ENCODE measurements at places on chromosomes 4 and X.

- DNase-seq, result no peak
These were observed 120.6 kb upstream of the NUDT6 start for GRCh38 chr4:123043013-123043412.

- DNase-seq, result no peak
These were observed 108.1 kb upstream of the IQCM start for GRCh38 chr4:149923736-149924135.

DNA sequence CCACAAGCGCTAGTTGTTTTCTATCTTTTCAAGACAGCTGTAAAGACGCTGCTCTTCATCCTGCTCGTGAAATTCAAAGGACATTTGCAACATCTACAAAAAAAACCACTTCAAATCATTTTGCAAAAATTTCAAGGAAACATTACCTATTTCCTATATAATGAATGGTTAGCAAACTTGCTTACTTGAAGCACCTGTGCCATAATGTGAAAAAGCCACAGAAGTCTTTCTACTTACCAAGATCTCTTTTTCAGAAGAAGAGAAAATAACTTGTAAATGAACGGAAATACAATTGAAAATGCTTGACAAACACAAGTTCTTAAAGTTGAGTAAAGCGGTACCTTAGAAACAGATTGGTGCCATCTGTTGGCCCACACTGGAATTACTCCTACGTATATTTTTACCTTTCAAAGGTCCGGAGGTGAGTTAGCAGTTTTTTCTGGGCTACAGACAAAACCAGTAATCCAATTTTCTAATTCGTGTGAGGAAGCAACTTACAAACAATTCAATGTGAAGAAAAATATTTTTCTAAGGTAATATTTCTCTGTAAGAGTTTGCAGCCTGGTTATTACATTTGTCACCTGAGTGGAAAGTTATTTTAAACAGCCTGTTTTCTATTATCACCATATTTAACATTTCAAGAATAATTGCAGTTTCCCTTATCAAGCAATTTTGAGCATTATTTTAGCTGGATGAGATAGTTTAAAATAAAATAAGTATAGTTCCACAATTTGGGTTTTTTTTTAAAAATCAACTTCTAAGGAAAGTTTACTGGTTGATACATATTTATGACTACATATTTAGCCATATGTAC, at the start of gene TLR6:
Gene TLR6, minus strand, starts transcription at position 294 of the 814 bp plus-strand sequence. CDS start 27,344 bp downstream, outside the sequence.
- DNase-seq, result peak; percentile 25

DNA sequence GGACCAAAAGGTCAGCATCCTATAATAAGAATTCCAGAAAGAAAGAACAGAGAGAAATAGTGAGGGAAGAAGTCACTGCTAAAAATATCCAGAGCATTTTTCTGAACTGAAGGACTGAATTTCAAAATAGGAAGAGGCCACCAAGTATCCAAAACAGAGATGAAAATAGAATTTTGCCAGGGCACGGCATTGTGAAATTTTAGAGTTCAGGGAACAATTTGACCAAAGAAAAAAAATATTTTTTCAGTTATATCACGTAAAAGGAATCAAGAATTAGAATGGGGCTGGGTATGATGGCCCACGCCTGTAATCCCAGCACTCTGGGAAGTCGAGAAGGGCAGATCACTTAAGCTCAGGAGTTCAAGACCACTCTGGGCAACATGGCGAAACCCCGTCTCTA, 65.4 kb downstream of the FGFBP1 start:
- no peak for DNase-seq

DNA sequence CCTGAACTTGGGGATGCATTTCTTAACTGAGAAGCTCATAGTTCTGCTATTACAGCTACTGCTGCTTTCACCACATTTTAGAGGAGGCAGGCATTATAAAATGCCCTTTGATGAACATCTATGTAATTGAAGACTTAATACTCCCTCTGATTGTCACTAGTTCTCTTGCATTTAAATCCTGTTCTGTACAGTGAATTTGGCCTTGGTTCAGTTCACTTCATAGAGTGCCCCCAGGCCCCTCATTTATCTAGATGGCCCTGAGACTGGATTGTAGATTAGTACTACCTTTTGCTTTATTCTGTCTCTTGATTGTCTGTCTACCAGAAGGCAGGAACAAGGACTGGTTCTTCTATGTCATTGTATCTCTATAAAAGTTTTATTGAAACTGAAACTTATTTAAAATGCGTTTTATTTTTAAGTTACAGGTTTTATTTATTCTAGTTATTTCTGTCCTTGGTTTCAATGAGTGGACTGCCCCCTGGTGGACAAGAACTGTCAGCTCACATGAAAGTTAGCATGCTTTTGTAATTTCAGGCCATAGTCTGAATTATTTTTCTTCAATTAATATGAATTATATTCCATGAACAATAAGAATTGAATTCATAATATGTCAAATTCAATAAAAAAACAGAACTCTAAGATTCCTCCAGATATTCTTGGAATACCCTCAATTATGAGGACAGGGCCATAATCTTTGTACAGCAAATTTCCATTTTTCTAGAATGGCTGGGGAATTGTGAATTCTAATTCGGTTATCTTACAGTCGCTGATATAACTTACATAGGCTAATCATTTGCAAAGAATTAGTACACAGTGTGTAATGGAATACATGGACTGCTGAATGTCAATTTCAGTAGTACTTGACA, 47.2 kb upstream of the TMEM33 start:
- no peak for DNase-seq

DNA sequence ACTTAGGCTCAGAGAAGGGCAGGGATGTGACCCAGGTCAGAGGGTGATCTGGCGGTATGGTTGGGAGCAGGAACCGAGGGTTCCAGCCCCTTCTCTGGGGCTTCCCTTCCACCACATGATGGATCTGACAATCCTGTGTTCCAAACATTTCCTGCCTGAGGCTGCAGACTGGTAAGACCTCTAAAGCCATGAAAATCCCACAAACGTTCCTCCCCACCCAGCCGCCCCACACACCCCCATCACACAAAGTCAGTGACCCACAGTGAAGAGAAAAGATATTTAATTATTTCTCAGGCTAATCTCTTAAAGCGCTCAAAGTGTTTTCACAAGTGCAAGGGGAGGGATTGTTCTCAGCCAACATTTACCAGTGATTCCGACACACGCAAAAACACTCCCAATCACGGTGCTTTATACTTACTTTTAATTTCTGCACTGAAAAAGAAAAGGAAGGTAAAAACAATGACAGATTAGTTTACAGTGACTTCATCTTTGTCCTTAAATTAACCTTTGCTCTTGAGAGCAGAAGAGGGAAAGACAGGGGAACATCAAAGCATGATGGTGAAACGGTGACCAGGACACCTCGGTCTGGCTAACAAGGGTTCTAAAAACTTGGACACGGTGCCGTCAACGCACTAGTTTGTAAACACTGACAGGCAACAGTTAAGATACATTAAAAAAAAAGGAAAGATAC, 42.4 kb downstream of the WDR1 start:
- no peak for DNase-seq

DNA sequence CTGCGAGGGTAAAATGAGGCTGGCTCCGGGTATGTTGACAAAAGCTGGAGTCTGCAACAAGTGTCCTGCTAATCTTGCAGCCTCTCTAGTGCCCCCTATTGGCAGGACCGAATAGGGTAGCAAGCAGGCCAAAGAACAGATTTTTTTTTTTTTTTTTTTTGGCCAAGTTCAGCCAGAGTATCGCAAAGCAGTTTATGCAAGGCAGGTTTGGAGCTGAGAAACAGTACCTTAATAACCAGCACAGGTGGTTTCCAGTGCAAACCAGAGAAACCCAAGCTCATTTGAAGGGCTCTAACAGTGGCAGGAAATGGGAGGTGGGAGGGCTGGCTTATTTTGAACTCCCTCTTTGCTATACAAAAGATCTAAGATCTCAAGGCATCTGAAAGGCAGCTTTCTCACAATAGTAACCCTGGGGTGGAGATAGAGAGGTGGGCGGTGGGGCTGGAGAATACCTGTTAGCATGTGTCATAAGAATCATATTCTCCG, 38.2 kb upstream of the OCIAD2 start:
- DNase-seq, result peak; percentile 34

DNA sequence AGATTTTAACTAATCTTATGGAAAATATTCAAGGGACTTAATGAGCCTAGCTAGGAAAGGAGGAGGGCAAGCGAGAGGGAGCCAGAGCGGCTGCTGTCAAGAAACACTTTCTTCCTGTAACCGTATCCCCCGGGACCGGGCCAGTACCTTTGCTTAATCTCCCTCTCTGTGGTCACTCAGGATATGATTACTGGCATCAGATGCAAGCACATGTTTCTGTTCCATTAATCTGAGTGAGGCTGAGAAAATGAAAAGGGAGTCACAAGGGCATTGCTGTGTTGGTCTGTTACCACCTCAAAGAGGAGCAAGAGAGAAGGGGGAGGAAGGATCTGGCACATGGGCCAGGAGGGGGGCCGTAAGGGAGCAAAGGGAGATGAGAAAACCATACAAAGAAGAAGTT, 356.7 kb upstream of the GATB start:
- no peak for DNase-seq

GRCh38 chr4:122882857-122883735, 39.3 kb downstream of the NUDT6 start:
- no peak for DNase-seq

DNA sequence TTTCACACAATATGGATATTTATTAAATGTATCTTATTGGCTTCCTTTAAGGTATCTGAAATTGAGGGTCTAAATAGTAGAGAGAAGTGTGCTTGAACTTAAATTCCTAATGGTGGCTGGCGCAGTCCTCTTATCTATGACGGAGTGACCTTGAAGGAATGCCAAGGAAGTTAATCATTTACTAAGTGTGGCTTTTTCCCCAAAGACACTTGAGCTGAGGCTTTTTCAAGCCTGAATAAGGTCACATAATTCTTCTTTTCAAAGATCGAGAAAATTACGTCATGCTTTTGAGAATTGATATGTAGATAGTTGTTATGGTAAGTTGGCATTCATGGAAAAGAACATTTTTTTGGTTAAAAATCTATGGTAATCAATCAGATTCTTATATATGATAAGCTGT, 11.7 kb upstream of the PRPS2 start:
- no peak for DNase-seq

DNA sequence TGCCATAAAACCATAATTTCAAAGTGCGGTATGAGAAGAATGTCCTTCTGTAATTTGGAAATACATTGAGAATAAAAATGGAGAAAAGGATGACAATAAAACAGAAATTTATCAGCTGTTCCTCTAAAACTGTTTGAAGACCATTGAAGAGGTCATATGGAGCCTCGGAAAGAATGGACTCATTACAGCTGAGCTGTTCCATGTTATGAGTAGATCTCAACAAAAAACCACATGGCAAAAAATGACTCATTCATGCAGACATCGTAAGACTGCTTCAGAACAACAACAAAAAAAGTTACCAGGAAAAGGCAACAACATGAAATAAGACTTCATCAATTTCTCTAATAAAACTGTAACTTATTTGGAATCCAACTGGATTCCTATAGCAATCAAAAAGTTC, 39.7 kb downstream of the AKAP4 start:
- no peak for DNase-seq

DNA sequence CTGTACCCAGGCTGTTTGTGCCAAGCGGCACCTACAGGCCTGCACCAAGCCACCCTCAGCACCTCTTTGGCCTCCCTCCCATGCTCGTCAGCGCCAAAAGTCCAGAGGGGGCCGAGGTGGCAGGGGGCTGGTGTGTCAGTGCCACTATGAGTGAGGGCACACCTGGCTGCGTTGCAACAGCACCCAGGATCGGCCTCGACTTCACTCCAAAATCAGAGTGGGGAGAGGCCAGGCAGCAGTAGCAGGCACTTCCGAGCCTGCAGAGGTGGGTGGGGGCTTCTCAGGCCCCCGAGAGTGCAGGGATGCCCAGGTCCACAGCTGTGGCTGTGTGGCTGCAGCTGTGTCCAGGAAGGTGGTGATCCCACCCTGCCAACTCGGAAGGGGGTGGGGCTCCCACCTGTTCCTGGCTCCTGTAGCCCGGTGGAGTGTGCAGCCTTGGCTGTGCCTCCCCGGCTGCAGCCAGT, 58.5 kb downstream of the PPA2 start:
- DNase-seq, result no peak

- no peak for DNase-seq
These were observed 374.9 kb upstream of the TECRL start for GRCh38 chr4:64784125-64784524.

- no peak for DNase-seq
These were observed 5.9 kb downstream of the SMIM43 start for GRCh38 chr4:121758925-121759568.

Measured in activated T-cell treated with anti-CD3 and anti-CD28 coated beads for 48 hours (primary cell).